Naive thymus-derived CD4-positive, alpha-beta T cell (primary cell): ENCODE measurements at places on chromosomes 5 and 9. TPM values are rescaled to one million over a fixed set of nuclear protein-coding genes. Genes with fewer than 3 reads are reported as not detected.

DNA sequence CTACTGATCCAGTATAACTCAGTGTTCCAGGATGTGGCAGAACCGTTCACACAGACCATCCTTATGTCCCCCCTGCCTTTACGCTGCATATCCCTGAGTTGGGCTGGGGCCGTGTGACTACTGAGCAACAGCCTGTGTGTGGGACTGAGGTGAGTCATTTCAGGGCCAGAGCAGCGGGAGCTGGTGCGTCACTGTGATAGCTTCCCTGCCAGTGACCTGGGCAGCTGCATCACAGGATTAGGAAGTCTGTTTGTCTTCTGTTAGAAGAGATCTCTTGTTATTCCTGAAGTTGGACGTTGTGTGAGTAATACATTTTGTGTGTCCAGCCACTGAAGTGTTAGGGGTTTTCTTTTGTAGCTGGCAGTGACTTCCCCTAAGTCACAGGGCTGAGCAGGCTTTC, 35.6 kb downstream of the TPPP start:
- no peak for DNase-seq
- no peak overlapping the region for H3K4me3 ChIP-seq
- no peaks in the 10 kb centered on the region for H3K36me3 ChIP-seq

- H3K36me3 ChIP-seq: no peaks in the 10 kb centered on the region
- H3K27ac ChIP-seq: no peak overlapping the region
- H3K4me1 ChIP-seq: no peaks in the 10 kb centered on the region
- H3K4me3 ChIP-seq: no peak overlapping the region
Observed at GRCh38 chr5:124060011-124060410, 548.0 kb downstream of the CSNK1G3 start.

DMRT2 gene
- total RNA-seq: not detected

STC2 gene
- not detected for total RNA-seq

GRCh38 chr9:34710023-34710422, at the start of gene CCL21:
Gene CCL21 (minus strand): TSS chr9:34710136. CDS start chr9:34710066, 70 bp downstream.
- H3K36me3 ChIP-seq: no peaks in the 10 kb centered on the region
- no peaks in the 10 kb centered on the region for H3K27me3 ChIP-seq
- H3K4me1 ChIP-seq: no peaks in the 10 kb centered on the region
- no peak within 1 kb of the TSS for H3K27ac ChIP-seq
- H3K4me3 ChIP-seq: no peak within 1 kb of the TSS
- no peak for DNase-seq

DNA sequence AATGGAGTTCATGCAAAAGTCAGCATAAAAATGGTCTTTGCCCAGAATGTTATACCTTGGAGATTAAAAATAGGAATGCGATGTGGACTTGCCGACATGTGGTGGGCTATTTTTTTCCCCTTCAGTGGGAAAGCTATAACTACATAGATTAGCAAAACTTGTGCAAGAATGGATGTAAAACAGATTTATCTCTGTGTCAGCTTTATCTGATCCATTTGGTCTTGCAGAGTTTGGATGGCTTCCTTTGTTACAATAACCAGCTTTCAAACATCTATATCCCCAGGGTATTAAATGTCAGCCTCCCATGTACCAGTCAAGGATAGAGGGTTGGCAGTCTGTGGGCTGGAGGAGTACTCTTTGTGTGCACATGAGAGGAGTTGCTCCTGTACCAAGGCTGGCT, 284.9 kb downstream of the TMEM38B start:
- H3K4me1 ChIP-seq: no peaks in the 10 kb centered on the region
- DNase-seq: no peak
- no peak overlapping the region for H3K4me3 ChIP-seq
- no peaks in the 10 kb centered on the region for H3K36me3 ChIP-seq
- H3K27ac ChIP-seq: no peak overlapping the region

- no peaks in the 10 kb centered on the region for H3K4me1 ChIP-seq
- no peaks in the 10 kb centered on the region for H3K27me3 ChIP-seq
- H3K36me3 ChIP-seq: no peaks in the 10 kb centered on the region
- no peak overlapping the region for H3K27ac ChIP-seq
Observed at GRCh38 chr5:179177711-179178575, 117.8 kb downstream of the ZNF354C start.

GRCh38 chr9:132776891-132777290, 101.2 kb downstream of the AK8 start:
- no peaks in the 10 kb centered on the region for H3K36me3 ChIP-seq
- H3K4me1 ChIP-seq: no peaks in the 10 kb centered on the region
- no peaks in the 10 kb centered on the region for H3K27me3 ChIP-seq
- H3K4me3 ChIP-seq: no peak overlapping the region
- DNase-seq: no peak

F12 gene
- not detected for total RNA-seq

BARHL1 gene
- not detected for total RNA-seq

ORM2 gene
- total RNA-seq: not detected in 2 replicates

GRCh38 chr5:84564321-84565075, 179.8 kb upstream of the EDIL3 start:
- H3K27me3 ChIP-seq: no peaks in the 10 kb centered on the region
- no peaks in the 10 kb centered on the region for H3K4me1 ChIP-seq
- H3K27ac ChIP-seq: no peak overlapping the region
- no peaks in the 10 kb centered on the region for H3K36me3 ChIP-seq

DNA sequence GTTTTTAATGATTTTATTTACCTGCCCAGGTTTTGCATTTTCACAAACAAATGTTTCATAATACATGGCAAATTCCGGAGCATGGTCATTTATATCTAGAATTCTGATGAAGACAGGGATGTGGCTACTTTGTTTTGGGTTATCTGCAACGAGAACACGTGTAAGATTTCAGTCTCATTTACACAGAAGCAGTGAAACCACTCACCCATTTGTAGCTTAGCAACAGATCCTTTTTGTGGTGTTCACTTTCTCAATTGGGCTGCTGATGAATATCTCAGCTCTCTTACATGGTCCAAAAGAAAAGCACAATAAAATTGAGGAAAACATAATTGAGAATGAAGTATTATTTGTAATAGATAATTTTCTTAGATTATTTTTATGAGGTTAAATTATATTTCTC, 148.6 kb downstream of the CDH9 start:
- H3K27me3 ChIP-seq: no peaks in the 10 kb centered on the region
- H3K4me3 ChIP-seq: no peak overlapping the region

GRCh38 chr5:136040746-136041415, 12.1 kb downstream of the TGFBI start:
- no peak overlapping the region for H3K4me3 ChIP-seq
- no peaks in the 10 kb centered on the region for H3K27me3 ChIP-seq
- no peaks in the 10 kb centered on the region for H3K36me3 ChIP-seq
- H3K4me1 ChIP-seq: peaks cover 5% of the 10 kb centered on the region

- no peaks in the 10 kb centered on the region for H3K36me3 ChIP-seq
- no peaks in the 10 kb centered on the region for H3K27me3 ChIP-seq
- H3K27ac ChIP-seq: no peak overlapping the region
- DNase-seq: no peak
- H3K4me1 ChIP-seq: no peaks in the 10 kb centered on the region
Observed at GRCh38 chr9:137973829-137974416, 96.3 kb downstream of the CACNA1B start.

GFI1B gene
- not detected for total RNA-seq

DNA sequence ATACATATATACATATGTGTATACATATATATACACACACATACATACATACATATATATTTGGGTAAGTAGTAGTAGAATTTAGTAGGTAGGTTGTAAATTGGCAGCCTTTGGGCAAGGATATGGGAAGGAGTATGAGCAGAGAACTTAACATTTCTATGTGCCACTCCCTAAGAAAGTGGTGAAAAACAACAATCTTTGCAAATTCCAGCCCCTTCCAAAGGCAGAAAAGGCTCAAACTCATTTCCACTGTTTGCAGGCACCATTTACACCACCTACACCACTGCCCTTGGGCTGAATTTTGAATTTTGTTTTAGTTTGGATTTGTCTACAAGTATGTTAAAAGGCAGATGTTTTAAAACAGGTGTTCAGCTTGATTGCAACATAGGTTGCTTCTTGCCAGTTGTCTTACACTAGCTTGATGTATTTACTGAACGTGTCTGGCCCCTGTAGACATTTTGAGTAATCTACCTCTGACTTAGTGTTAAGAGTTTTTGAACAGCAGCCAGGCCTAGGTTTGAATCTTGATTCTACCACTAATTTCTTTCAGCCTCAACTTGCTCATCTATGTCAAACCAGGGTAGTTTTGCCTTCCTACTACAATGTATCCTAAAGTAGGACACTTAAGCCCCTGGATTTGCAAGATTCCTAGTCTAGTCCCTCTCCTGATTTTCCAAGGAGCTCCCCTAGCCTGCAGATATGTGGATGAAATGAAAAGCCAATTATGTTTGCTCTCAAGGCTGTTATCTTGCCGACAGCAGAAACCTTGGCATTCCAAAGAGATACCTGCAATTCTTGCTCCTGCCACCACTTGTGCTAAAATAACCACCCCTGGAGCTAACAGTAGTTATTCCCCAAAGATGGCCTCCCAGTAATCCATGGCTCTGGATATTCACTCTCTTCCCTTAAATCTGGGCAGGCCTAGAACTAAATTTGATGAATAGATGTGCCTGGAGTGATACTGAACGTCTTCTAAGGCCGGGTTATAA, 156.2 kb upstream of the SLC44A1 start:
- no peak overlapping the region for H3K27ac ChIP-seq
- no peaks in the 10 kb centered on the region for H3K4me1 ChIP-seq

DNA sequence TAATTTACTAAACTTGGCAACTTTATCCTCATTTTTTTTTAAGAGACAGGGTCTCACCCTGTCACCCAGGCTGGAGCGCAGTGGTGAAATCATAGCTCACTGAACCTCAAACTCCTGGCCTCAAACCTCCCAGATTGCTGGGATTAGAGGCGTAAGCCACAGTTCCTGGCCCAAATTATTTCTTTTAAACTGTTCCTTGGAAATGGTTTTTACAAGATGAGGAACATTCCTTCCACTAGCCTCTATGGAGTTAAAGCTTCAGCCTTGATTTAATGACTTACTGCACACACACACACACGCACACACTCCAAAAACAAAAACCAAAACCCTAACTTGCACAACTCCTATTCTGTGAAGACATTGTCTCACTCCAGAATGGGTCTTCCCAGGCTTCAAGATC, 77.2 kb upstream of the TARS1 start:
- no peaks in the 10 kb centered on the region for H3K27me3 ChIP-seq
- no peak overlapping the region for H3K4me3 ChIP-seq
- no peak overlapping the region for H3K27ac ChIP-seq
- no peaks in the 10 kb centered on the region for H3K36me3 ChIP-seq
- DNase-seq: no peak
